Stimulated activated CD4-positive, alpha-beta T cell treated with anti-CD3 and anti-CD28 coated beads, Interleukin-4, amount 100 ng/mL, for 48 hours (primary cell): ENCODE measurements at places on chromosomes 11 and 22.

GRCh38 chr11:10699072-10699471 is 5.5 kb upstream of the IRAG1 start:
- no peak for DNase-seq

- no peak for DNase-seq
Measured at GRCh38 chr11:12076840-12077534, 33.4 kb upstream of the MICAL2 start.

DNA sequence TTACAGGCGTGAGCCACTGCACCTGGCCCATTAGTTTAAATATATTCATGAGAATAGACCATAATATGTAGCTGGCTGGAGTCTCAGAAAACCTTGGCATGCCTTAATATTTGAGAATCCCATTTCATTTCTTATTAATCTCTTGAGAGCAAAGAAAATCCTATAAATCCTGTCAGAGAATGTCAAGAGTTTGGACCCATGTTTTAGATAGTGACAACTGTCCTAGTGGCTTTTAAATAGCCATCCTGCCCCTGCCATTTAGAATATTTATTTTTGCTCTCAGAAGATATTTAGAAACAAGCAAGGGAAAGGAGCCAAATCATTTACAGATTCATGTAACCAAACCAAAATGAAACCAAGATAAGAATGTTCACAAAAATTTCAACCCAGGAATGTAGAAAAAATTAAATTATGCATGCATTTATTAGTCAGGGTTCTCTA is 107.2 kb downstream of the SWAP70 start:
- DNase-seq = no peak

- DNase-seq = no peak
Measured at GRCh38 chr11:64095949-64096348, 60.2 kb downstream of the FLRT1 start.

DNA sequence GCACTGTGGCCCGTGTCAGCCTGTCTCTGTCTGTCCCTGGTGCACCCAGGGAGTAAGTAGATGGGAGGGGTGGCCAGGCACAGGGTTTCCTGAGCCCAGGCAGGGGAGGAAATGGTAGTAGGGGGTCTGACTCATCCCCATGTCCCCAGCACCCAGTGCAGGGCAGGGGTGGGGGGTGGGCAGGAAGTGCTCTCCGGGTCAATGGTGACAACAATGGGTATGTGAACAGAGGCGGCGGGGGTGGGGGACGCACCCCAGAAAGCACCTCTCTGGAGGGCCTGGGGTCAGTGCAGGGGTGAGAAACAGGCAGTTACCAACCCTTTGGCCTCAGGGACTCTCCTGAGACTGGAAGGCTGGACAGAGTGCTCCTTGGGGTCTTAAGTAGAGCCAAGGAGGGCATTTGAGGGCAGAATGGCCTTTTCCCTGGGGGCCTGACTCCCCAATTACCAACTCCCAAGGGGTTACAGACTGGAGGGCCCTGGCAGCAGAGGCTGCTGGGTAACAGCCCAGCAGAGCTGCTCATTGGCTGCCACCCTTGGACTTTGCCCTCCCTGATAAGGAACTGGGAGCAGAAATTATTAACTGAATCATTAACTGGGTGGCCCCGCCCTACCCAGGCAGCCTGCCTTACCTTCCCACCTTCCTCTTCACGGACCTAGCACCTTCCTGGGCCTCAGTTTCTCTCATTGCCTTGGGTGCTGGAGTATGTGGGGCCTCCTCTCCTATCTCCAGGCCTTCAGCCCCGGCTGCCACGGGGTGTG is 4.2 kb downstream of the MYRF start:
- DNase-seq = no peak

GRCh38 chr11:35011944-35012343 is 95.5 kb downstream of the PDHX start:
- no peak for DNase-seq

- no peak for DNase-seq
Measured at GRCh38 chr11:128463979-128464378, 123.4 kb downstream of the ETS1 start.

DNA sequence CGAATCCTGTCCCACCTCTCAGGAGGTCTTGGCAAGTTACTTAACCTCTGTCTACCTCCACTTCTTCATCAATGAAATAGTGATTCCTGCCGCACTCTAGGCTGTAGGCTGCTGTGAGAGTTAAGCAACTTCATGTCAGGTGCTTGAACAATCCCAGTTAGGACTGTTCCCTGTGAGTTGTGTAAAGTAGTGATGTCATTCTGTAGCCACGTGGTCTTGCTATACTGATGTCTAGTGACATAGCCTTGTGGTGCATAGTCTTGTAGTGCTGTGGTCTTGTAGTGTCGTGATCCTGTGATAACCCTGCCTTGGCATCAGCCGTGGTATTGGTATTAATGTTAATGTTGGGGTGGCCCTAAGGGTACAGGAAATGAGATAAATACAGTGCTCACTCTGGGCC is 30.3 kb upstream of the PRR5 start:
- DNase-seq = no peak
